ENCODE measurements at places on chromosomes 2 and 18. TPM values are rescaled to one million over a fixed set of nuclear protein-coding genes. Genes with fewer than 3 reads are reported as not detected.

- H3K4me1 ChIP-seq = no peaks in the 10 kb centered on the region
- H3K27ac ChIP-seq = no peak overlapping the region
- H3K4me3 ChIP-seq = no peak overlapping the region
Measured at GRCh38 chr2:132468821-132469675, 52.4 kb downstream of the GPR39 start.

GRCh38 chr2:46954951-46955571 lies 39.5 kb upstream of the MCFD2 start:
- H3K4me1 ChIP-seq = peaks cover 7% of the 10 kb centered on the region
- no peak overlapping the region for H3K27ac ChIP-seq
- no peak for DNase-seq
- H3K27me3 ChIP-seq = no peaks in the 10 kb centered on the region
- no peak overlapping the region for H3K4me3 ChIP-seq

DNA sequence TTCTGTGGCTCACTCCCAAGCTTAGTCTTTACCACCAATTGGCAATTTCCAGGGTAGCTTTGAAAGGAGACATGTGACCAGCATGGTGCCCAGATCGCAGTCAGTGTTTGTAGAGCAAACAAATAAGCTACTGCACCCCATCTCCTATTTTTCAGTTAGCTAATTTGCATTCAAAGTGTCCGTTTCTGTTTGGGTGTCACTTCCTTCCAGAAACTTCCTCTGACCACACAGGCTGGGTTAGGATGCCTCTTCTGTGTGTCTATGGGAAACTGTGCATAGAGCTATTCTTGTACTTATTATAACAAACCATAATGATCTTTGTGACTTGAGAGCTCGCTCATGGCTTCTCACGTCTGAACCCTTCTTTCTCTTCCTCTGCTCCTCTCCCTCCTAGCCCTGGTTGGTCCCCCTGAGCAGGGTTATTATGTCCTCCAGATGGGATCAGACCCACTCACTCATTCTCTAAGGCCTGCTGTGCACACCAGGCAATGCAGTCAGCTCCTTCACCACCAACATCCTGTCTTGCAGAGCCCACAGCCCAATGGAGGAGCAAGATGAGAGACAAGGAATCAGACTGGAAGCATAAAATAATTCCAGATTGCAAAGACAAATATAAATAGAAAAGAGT lies 101.2 kb upstream of the ALK start:
- peaks cover 9% of the 10 kb centered on the region for H3K27me3 ChIP-seq
- DNase-seq = no peak
- no peak overlapping the region for H3K27ac ChIP-seq
- H3K36me3 ChIP-seq = no peaks in the 10 kb centered on the region
- H3K4me3 ChIP-seq = no peak overlapping the region

DNA sequence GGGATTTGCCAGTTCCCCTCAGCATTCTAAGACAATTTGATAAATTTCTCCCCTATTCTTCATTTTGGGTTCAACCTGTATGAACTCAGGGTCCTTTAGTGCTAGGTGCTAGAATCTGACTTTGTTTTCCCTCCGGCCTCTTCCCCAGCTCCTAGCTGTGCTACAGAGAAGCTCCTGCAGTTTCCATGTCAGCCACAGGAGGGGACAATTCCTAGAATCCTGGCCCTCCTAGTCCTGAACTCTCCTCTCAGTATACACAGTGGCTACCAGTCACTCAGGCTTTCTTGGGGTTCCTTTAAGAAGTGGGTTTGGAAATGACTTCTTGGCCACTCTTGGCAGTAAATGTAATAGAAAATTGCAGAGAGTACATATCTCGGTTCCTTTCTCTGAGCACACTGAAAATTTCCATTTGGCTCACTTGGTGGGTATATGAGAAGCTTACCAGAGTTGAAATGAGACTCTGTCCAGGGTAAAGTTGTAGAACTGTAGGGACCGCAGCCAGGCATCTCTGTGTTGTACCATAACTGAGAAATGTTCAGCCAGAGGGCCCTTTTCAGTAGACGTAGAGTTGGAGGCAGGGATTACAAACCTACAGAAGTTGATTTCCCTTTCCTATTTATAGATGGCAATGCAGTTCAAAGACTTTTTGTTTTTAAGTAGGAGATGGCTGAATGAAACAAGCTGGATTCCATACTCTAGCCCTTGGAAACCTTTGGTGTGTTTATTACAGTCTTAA lies 5.0 kb upstream of the CHST10 start:
- H3K27me3 ChIP-seq = no peaks in the 10 kb centered on the region
- H3K36me3 ChIP-seq = no peaks in the 10 kb centered on the region
- H3K27ac ChIP-seq = no peak overlapping the region

- no peaks in the 10 kb centered on the region for H3K36me3 ChIP-seq
- no peak for DNase-seq
- no peak overlapping the region for H3K4me3 ChIP-seq
Measured at GRCh38 chr18:23694637-23695430, 5.6 kb downstream of the LAMA3 start.

DNA sequence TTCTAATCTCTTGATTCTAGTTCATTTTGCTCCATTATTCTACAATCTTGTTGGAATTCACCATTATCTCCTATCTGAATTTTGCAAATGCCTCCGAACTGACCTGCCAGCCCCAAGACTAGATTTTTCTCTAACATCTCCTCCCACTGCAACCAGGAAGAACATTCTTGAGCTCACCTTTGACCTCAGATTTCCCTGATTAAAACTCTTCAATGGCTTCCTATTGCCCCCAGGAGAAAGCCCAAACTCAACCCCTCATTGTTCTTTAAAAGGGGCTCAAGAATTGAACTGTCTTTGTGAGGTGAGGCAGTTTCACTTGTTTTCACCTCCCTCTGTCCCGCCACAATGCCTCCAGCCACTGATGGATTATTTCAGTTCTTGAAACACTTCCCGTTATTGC lies 784.6 kb upstream of the ZEB2 start:
- no peaks in the 10 kb centered on the region for H3K27me3 ChIP-seq
- no peaks in the 10 kb centered on the region for H3K36me3 ChIP-seq
- H3K4me3 ChIP-seq = no peak overlapping the region
- H3K4me1 ChIP-seq = no peaks in the 10 kb centered on the region
- no peak overlapping the region for H3K27ac ChIP-seq
- DNase-seq = no peak

GRCh38 chr18:54013452-54013851 lies 211.0 kb downstream of the MBD2 start:
- no peak overlapping the region for H3K4me3 ChIP-seq
- H3K36me3 ChIP-seq = no peaks in the 10 kb centered on the region
- DNase-seq = no peak
- H3K27ac ChIP-seq = no peak overlapping the region
- H3K27me3 ChIP-seq = no peaks in the 10 kb centered on the region

DNA sequence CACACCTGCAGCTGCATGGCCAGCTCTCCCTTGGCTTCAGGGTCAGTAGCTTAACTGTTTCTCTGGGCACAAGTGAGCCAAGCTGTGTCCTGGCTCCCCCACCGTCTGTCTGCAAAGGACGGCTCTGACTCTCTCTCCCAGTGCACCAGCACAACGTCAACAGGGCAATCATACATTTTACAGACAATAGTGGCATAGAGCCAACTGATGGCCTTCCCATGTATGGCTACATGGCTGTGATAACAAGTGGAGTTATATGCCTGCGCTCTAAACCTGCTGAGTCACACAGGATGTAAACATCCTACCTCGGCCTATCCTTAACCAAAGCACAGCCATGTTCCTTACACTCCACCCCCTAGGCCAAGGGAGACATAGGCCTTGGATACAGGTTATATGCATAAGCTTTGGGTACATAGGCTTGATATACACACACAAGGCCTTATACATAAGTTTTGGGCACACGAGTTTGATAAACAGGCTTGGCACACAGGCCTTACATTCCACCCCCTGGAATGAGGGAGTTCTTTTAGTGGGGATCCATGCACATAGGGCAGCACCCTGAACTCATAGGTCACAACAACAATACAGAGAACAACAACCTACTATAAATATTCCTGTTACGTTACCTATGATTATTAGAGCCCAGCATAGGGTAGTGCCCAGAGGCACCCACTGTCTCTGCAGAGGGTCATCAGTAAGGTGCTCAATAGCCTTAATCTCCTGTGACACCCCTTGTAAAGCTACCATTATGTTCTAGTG lies 17.7 kb downstream of the PHOSPHO2 start:
- H3K4me3 ChIP-seq = no peak overlapping the region
- no peak for DNase-seq
- no peaks in the 10 kb centered on the region for H3K27me3 ChIP-seq
- no peaks in the 10 kb centered on the region for H3K36me3 ChIP-seq

DNA sequence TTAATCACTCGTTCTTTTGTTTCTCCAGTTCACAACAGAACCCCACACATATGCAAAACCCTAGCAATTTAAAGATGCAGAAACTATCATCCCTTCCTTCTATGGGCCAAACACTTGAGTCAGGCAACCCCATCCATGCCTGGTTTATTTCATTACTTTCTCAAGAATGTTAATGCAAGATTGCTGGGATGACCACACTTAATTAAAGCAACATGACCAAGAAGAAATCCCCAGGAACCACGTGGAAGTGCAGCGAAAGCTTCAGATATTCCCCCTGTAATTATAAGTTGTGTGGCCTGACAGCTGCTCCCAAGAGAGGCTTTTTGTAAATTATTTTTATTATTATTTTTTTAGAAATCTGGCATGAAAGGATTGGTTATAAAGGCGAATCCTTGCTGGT lies 246.2 kb upstream of the ID2 start:
- H3K36me3 ChIP-seq = no peaks in the 10 kb centered on the region
- H3K27ac ChIP-seq = no peak overlapping the region
- DNase-seq = no peak
- no peaks in the 10 kb centered on the region for H3K27me3 ChIP-seq

GRCh38 chr2:132538331-132538855 lies 121.8 kb downstream of the GPR39 start:
- H3K27me3 ChIP-seq = no peaks in the 10 kb centered on the region
- DNase-seq = no peak
- H3K4me1 ChIP-seq = peaks cover 5% of the 10 kb centered on the region
- H3K36me3 ChIP-seq = no peaks in the 10 kb centered on the region

The SLC11A1 gene
- 0.46 TPM for polyA plus RNA-seq

The ADGRF3 gene
- 0.27 TPM for polyA plus RNA-seq

Data from keratinocyte (primary cell).